Articular chondrocyte of knee joint (primary cell): ENCODE measurements at places on chromosomes 7 and 10. TPM values are rescaled to one million over a fixed set of nuclear protein-coding genes. Genes with fewer than 3 reads are reported as not detected.

The PLA2G12B gene
- 0.11 TPM in 1 of 2 replicates, not detected in the other for total RNA-seq

The CALML5 gene
- not detected in 2 replicates for total RNA-seq

The FAM25C gene
- not detected in 2 replicates for total RNA-seq

The LHFPL3 gene
- total RNA-seq = not detected in 2 replicates

The EGR2 gene
- total RNA-seq = 0.13 and 0.86 TPM in 2 replicates

The NKX2-3 gene
- total RNA-seq = not detected in 2 replicates
